ENCODE measurements at places on chromosomes 3 and 15.

DNA sequence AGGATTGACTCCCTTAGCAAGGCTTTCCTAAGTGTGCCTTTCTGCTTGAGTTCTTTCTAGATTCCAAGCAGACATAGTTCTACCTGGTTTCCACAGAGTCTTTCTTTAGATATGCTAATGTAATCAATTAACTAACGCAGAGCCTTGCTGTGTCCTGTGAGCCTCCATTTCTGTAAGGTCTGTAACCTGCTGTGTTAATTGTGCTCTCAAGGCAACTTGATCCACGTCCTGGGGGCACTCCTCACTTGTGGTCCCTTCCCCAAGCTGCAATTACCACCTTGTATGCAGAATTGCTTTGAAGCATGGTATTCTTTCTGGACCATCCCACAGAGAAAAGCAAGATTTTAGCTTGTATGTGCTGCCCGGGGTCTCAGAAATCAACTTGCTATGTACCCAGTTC, 29.5 kb upstream of the THSD4 start:
- DNase-seq, result no peak

- DNase-seq, result no peak
Measured at GRCh38 chr3:30645077-30645476, 38.7 kb downstream of the TGFBR2 start.

- no peak for DNase-seq
Measured at GRCh38 chr3:53486961-53487654, 7.3 kb upstream of the CACNA1D start.

GRCh38 chr15:40282147-40282868, 556 bp downstream of the ANKRD63 start:
- no peak for DNase-seq

DNA sequence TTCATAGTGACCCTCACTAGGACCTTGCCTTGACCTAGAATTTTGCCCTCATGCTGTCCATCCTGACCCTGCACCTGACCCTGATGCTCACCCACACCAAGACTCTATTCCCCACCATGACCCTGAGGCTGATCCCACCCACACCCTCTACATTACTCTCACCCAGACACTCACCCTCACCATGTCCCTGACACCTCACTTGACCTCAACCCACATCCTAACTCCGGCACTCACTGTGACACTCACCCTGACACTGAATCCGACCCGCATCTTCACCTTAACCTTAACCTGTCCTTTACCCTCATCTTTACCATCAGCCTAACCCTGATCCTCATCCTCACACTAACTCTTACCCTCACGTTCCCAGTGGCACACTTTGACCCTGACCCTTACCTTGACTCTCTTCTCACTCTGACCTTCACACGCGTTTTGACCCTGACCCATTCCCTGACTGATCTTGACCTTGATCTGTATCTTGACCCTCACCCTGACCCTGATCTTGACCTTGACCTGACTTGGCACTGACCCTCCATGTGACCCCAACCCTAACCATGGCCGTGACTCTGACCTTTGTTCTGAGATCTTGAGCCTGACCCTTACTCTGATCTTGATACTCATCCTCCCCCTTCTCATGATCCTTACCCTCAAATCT, 22.2 kb upstream of the SLC25A26 start:
- DNase-seq, result no peak

- no peak for DNase-seq
Measured at GRCh38 chr3:124858275-124858674, 28.9 kb downstream of the ITGB5 start.

Data from activated CD8-positive, alpha-beta memory T cell treated with anti-CD3 and anti-CD28 coated beads for 1 hour (primary cell).